ENCODE measurements at places on chromosomes 2 and 18.

GRCh38 chr18:67010919-67011318 is 407.0 kb upstream of the CDH19 start:
- no peak for DNase-seq

DNA sequence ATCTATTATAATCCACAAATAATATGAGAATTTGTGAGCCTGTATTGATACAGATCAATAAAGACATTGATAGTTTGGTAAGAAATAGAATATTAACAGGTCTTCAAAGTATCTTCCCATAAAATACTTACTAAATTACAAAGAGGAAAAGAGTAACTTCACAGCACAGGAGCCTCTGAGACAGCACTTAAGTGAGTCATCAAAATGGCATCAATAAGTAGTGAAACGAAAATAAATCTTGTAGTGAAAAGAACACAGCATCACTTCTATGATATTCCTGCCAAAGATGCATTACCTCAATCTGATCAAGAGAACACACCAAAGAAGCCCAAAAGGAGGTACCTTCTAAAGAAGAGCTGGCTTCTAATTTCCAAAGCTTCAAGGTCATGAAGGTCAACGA is 116.4 kb downstream of the CBLN2 start:
- no peak for DNase-seq

- DNase-seq: no peak
Measured at GRCh38 chr2:186531257-186531775, 45.3 kb downstream of the ZC3H15 start.

GRCh38 chr2:173903601-173904394 is 61.4 kb downstream of the SP3 start:
- no peak for DNase-seq

DNA sequence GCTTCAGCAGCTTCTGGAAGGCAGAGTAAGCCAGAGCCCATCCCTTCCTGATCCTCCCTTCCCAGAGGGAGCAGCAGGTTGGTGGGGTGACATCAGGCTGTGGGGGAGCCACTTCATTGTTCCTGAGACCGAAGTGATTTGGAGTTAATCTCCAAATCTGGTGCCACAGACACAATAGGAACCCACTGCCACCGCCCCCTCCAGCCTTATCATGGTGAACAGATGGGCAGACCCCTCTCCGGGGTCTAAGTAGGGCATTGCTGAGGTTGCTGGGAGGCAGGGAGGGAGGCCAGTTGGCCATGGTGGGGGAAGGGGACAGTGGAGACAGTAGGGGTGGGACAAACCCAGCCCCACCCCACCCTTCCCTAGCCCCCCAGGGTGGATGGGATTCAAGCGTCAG is 25.6 kb upstream of the SLC35F6 start:
- DNase-seq: no peak

DNA sequence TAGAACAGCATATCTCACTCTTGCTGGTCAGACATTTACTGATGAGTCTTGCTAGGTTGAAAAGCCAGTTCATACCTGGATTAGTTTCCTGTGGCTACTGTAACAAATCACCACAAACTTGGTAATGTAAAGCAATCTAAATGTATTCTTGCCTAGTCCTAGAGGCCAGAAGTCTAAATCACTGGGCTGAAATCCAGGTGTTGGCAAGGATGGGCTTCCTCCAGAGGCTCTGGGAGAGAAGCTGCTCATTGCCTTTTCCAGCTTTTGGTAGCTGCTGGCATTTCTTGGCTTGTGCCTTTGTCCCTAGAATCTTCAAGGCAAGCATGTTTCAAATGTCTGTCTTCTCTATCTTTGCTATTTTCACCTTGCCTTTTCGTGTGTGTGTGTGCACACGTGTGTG is 62.3 kb upstream of the MAP4K3 start:
- no peak for DNase-seq

Measured in stimulated activated CD4-positive, alpha-beta T cell treated with anti-CD3 and anti-CD28 coated beads, Interleukin-2, amount 100 ng/mL, for 4 hours (primary cell).